Left renal cortex interstitium (tissue), 4 donors: ENCODE measurements at places on chromosomes 13 and 19.

DNA sequence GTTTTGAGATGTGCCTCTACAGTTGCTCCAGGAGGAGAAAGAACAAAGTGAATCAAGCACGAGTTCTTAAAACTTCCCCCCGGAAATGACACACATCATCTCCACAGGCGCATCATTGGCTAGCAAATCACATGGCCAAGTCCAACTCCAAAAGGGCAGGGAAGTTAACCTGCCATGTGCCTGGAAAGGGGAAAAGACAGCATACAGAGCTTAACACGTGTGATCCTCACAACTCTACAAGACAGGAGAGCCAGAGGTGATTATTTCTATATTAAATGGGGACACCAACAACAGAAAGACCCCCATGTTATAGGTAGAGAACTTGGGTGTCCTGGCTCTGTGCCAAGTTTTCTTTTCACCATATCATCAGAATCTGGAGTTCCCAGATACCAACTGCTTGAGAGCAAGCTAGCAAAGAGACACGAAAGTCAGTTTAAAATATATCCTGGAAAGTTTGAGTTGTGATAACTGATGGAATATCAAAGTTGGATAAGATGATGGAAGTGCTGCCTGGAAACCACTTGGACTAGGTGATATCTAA is 871.1 kb downstream of the UQCRFS1 start:
- no peak for DNase-seq

DNA sequence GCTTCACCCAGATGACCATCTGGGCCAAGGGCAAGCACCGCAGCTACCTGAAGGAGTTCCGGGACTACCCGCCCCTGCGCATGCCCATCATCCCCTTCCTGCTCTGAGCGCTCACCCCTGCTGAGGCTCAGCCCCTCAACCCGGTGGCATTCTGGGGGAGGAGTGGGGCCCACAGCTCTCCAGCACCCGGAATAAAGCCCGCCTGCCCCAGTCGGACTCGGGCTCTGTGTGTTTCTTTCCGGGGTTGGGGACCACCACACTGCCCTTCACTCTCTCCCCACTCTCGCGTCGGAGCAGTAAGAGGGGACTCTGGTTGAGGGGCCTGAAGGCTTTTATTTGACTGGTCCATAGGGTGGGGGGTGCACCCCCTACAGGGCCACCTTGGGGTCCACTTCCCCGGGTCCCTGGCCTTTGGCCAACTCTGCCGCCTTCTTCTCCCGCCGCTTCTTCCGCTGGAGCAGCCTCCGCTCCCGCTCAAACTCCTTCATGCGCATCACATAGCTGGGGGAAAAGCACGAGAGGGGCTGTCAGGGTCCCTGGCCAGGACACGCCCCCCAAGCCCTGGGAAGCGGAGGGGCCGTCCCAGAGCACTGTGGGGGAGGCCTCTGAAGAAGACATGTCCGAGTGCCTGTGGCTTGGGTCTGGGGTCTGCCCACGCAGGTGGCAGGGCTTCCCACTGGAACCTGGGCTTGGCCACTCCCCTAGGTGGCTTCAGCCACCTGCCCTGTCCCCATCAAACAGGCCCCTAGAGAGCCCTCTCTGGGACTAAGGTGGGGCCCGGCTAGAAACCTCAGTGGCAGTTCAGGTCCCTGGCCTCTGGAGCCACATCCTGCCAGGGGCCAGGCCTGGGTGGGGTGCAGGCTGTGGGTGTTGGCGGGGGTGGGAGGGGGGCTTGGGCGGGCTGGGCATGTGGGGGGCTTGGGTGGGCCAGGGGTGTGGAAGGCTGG is 5.8 kb downstream of the NDUFB7 start:
- DNase-seq = no peak

DNA sequence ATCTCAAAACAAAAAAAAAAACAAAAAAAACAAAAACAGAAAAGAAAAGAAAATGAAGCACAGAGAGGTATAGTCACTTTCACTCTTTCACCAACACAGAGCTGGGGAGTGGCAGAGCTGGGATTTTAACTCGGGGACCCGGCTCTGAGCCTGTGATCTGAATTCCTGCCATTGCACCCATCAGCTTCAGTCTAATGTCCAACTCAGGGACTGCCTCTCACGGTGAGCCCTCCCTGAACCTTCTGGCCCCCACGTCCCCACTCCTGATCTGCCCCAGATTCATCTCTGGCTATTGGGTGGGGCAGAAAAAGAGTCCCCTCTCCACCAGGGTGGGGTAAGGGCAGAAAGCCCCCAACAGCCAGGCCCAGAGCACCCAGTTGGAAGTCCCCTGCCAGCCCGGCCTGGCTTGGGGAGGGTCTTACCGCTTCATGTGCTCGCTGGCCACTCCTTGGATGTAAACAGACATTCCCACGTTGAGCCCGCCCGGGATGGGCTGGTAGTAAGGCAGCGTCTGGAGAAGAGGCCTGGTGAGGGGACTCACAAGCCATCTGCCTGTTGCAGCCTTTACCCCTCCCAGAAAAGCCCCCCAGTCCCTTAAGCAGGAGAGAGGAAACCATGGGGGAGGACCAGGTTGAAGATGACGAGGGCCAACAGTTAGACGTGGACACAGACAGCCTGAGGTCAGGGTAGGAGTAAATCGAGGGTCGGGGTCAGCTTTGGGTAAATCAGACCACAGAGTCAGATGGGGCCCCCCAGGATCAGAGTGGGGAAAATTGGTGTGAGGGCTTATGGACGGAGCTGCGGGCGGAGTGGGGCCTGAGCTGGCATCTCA is 520 bp downstream of the LGALS4 start:
- DNase-seq = no peak

- no peak for DNase-seq
Measured at GRCh38 chr13:44393391-44393790, 19.8 kb downstream of the SERP2 start.

DNA sequence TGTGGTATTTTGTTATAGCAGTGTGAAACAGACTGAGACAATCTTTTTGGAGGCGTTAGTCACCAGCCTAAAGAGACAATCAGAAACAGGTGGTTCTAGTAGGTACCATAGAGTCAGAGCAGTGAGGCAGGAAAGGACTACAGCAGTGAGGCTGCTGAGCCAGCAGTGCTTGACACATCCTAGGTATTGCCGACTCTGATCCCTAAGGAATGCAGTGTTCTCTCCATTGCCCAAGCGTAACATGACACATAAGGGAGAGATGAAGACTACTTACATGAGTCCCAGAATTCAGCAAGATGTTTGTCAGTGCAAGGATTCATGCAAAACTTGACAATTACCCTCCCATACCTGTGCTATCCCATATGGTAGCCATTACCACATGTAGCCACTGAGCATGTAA is 62.4 kb upstream of the XPO4 start:
- no peak for DNase-seq

DNA sequence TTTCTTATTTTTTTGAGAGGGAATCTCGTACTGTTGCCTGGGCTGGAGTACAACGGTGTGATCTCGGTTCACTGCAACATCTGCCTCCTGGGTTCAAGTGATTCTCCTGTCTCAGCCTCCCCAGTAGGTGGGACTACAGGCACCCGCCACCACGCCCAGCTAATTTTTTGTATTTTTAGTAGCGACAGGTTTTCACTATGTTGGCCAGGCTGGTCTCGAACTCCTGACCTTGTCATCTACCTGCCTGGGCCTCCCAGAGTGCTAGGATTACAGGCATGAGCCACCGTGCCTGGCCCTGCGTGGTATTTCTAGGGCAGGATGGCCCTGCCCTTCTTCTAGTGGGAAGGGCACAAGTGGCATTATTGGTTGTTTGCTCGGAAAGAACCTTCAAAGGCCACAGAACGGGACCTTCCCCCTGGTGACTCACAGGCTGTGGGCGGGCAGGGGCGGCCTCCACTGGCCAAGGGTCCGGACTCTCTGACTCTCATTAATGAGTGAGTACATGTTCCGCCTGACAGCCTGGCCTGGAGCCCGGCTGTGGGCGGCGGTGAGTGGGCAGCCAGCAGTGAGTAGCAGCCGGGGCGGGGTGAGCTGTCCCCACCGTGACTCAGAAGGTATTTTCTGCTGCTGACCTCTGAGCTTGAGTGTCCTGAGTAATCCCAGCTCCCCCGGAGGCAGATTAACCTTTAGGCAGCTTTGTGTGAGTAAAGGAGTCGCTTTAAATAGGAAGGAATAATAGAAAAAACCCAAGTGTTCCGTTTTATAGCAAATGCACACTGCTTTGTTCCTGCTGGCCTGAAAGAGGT is 5.1 kb downstream of the DOT1L start:
- DNase-seq = no peak

- DNase-seq = no peak
Measured at GRCh38 chr13:51912091-51912490, 50.3 kb downstream of the CCDC70 start.

- no peak for DNase-seq
Measured at GRCh38 chr13:46773541-46773940, 23.4 kb downstream of the ESD start.

DNA sequence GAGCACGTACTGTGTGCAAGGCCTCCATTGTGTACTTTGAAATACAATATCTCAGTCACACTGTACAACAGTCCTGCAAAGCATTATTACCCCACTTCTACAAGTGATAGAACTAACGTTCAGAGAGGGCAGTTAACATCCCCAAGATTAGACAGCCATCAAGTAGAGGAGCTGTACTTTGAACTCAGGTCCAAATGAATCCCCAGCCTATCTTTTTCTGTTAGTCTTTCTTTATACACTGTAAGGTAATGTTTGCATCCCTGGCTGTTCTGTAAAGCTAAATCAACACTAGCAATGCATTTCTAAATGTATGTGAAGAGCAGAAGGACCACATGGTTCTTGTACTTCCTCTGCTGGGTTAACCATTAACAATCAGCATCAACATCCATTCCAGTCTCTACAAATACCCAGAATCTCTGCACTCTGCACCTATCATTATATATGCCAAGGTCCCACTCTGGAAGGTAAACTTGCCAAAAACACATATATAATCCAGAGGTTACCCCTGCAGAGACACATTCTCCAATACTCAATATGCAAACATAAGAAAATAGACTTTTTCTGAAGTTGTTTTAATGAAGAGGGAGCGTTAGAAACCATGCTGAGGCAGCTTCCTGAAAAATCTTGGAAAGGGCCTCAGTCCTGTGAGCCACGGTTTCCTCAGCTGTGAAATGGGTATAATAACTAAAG is 182.3 kb downstream of the MZT1 start:
- DNase-seq = no peak

DNA sequence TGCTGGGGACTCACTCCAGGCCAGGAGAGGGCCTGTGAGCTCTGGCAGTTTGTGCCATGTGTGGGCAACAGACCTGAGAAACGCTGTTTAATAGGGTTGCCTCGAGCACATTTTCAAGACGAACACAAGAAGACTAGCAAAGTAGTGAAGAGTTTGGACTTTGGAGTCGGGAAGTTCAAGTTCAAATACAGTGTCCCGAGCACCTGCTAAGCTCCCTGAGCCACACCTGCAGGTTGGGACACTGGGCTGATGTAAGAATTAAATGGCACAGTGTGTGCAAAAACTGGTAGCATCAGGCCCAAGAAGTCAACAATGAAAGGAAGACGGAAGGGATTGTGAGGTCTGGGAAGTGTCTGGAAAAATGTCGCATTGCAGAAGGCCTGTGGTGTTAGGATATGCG is 112.8 kb upstream of the PABPC3 start:
- DNase-seq = no peak

DNA sequence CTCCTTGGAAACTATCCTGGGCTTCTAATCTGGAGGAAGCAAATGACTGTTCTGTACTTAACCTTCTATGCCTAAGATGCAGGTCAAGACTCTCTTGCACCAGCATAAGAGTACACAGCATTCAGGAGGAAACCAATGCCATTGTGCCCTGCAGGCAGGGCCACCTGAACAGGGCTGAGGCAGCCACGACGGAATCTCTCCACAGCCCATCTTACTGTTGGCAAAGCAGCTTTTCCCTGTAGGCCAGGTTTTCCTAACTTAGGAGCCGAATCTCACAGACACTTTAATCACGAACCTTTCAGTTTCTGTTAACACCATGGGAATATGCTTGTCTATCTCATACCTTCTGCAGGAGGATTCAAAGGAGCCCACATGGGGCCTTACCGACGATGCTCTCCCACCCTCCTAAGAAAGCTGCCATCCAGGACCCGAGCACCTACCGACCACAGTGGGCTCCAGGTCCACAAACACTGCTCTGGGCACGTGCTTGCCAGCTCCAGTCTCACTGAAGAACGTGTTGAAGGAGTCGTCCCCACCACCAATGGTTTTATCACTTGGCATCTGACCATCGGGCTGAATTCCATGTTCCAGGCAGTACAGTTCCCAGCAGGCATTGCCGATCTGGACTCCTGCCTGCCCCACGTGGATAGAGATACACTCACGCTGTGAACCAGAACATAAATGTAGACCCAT is 2.6 kb downstream of the TUBA3C start:
- DNase-seq = no peak

DNA sequence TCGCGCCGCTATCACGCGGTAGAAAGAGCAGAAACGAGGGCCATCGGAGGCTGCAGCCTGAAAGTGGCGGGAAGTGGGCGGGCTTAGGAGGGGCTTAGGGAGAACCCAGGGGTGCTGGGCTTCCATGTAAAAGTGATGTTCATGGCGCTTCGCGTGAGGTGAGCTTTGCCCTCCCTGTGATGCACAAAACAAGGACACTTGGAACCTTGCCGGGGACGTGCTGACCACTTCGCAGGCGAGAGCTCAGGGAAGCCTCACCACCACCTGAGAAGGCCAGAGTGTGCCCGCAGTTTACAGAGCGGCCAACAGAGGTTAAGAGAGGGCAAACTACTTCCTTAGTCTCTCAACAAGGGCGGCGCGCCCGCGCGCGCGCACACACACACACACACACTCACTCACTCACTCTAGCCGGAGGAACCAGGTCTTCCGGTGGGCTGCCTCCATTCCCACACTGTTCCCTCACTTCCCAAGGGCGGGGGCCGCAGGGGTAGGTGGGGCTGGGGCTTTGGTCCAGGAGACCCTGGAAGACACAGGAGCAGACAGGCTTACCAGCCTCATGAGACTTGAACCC is 651 bp downstream of the GAPDHS start:
- no peak for DNase-seq

GRCh38 chr19:3575260-3575741 is 2.6 kb downstream of the HMG20B start:
- DNase-seq = no peak

- no peak for DNase-seq
Measured at GRCh38 chr19:48608798-48609263, 2.3 kb downstream of the SPACA4 start.

DNA sequence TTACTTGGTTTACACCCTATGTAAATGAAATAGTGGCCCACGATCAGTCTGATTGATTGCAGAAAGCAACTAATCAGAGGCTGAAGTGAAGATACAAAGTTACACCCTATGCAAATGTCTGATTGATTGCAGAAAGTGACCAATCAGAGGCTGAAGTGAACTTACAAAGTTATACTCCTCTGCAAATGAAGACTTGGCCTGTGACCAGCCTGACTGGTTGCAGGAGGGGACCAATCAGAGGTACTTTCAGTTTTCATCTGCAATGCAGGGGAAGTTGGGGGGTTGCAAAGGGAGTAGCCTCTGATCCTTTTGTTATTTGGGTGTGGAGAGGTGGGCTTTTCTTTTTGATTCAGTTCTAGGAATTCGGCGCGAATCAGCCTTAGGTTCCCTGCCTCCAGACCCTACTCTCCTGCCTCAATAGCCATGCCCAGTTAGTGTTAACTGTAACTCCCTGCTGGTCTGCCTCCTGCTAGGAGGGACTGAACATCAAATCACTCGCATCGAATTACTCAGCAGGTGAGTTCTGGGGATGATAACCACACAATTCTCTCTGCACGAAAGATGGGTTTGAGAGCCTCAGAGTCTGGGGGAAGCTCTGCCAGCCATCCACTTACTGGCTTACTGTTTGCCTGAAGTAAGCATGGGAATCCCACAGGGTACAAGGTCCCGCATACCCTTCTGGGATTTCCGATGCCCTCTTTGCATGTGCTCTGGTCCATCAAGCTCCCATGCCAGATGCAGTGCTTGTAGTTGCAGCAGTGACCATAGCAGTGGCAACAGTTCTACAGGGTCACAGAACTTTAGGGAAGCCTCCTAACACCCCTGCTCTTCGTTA is 7.5 kb downstream of the ARL11 start:
- peak; percentile 31 for DNase-seq

- no peak for DNase-seq
Measured at GRCh38 chr19:14155371-14155770, 19.0 kb upstream of the ASF1B start.
